ENCODE measurements at places on chromosomes 16 and 17.

GRCh38 chr16:10918294-10919002 is 23.8 kb downstream of the DEXI start:
- peak; percentile 79 for DNase-seq

- no peak for DNase-seq
Observed at GRCh38 chr16:84450176-84450865, 54.1 kb downstream of the MEAK7 start.

GRCh38 chr16:88070341-88070740 is 119.1 kb downstream of the BANP start:
- DNase-seq: no peak

GRCh38 chr17:68199837-68200688 is 47.8 kb upstream of the AMZ2 start:
- DNase-seq: no peak

Data from NCI-H774 (cell line).